ENCODE measurements at places on chromosomes 2 and 18.

DNA sequence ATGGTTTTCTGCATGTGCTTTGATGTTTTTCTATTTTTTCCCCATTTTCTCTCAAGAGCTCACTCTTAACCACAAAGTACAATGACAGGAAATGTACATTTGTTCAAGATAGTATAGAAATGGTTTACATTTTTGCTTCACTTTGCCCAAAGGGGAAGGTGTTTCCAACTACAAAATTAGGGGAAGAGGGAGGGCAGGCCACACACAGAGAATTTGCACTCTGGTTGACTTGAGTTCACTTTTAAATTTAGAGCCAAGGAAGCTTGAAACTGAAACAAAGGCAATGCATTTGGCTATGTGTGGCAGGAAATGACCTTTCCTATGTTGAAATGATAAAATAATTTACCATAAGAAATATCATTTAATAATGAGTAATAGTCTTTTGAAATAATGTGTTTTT lies 19.1 kb upstream of the VIT start:
- DNase-seq: no peak

GRCh38 chr2:191910518-191910917 lies 63.6 kb upstream of the CAVIN2 start:
- DNase-seq: no peak

GRCh38 chr2:117786520-117786919 lies 28.0 kb upstream of the DDX18 start:
- DNase-seq: no peak

- DNase-seq: no peak
Observed at GRCh38 chr2:230929381-230930148, 4.5 kb upstream of the GPR55 start.

GRCh38 chr18:21599585-21600525 lies 649 bp downstream of the ESCO1 start:
- peak; percentile 10 for DNase-seq

DNA sequence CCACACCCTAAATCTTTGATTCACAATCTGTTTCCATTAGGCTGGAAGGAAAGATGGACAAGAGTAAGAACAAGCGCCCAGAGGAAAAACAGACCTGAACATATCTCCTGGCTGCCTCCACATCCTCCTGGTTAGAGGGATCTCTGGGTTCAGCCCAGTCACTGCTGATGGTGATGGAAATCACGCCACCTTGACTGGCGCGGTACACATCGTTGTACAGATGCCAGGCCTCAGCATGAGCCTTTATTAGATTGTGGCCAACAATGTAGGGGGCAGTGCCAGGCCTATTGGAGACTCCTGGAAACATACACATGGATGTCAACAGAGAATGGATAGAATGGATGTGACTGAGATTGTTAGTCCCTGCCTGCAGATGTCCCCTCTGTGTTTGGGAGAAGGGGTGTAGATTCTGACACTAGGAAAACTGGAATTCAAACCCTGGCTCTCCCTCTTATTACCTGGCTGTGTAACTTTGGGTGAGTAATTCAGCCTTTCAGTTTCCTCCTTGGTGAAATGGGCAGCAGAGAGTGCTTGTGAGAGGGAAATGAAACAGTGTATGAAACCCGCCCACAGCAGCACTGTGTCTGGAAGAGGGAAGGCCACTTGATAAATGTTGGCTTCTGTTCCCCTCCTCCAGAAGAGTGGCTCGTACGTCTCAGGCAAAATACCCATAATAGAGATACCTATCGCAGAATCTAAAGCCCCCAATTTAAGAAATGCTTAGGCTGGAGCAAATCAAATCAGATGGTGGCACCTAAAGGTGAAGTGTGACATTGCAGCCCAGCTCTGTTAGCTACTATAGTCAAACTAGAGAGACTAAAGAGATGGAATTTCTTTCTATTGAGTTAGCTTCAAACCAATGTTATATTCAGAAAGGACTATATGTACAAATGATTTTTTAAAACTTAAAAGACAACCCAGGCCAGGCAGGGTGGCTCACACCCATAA lies 36.2 kb downstream of the LCT start:
- DNase-seq: no peak

DNA sequence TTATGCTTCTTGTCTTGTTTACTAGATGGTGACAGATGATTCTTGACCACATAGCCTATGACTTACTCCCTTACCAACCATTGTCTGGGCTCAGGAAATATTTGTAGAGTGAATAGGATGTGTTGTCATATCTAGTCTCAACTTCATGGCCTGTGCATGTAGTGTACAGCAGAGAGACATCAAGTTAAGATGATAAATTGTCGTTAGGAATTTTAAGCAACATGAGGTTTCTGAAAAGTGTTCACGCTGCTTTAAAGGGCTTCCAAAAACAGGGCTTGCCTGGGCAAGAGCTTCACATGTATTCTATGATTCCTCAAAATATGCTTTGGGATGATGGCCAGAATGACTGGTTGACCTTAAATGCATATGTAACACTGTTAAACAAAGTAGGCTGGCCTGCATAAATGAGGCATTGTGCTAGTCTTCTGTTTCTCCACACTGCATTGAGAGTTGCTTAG lies 424.0 kb downstream of the RND3 start:
- DNase-seq: no peak

GRCh38 chr2:229403296-229403695 lies 132.2 kb upstream of the PID1 start:
- DNase-seq: no peak

DNA sequence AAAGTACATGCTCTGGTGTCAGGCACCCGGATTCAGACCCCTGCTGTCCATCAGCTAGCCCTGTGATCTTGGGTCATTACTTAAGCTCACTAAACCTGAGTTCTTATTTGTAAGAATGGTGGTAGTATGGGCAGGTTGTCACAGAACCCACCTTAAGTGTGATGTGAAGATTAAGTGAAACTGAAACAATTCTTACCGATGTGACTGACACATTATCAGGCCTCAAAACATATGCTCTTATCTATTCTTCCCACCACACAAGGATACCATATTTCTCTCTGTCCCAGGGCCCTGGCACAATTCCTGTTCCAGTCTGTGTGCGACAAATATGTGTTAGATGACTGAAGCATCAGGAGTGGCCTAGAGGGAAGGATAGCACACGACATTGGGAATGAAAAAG lies 11.0 kb upstream of the CDC42EP3 start:
- DNase-seq: no peak

DNA sequence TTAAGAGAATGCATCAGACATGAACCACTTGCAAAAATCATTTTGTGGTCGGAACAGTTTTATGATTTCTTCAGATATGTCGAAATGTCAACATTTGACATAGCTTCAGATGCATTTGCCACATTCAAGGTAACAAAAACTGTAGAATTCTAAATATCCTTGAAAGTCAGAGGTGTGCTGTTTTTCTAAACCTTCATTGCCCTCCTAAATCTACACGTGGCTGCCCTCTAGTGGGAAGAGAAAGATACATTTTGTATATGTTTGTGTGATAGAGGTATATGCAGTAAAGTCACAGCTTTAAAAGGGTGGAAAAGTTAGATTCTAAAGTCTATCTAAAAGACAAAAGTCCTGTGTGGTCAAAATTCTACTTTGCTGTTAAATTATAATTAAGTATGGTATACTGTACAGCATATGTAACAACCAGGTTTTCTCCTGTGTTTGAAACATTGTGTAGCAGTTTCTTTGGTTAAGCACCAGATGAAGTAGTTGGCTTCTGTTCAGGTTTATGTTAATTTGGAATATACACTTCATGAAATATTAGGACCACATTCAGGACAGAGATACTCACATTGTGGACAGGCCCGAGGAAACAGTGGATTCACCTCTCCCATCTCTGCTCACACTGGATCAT lies 65.9 kb upstream of the ITM2C start:
- peak; percentile 22 for DNase-seq

DNA sequence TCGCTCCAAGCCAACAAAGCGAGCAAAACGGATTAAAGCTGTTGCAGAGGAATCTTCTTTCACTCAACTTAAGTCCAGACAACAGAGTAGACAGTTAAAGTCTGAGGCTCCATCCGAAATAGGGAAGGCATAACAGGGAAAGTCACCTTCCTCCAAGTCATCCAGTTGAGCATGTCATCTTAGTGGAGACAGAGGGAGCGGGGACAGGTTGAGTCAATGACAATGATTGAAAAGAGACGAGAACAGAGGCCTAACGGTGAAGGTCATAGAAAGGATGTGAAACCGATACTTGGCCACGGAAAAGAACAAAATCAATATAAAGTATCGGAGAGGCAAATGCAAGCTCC lies 455 bp downstream of the C18orf32 start:
- DNase-seq: no peak

GRCh38 chr2:33069894-33070651 lies 123.3 kb downstream of the LTBP1 start:
- DNase-seq: peak; percentile 35

- no peak for DNase-seq
Observed at GRCh38 chr18:57029761-57030160, 117.1 kb upstream of the BOD1L2 start.

- no peak for DNase-seq
Observed at GRCh38 chr2:139439100-139439499, 658.9 kb upstream of the NXPH2 start.

- peak; percentile 59 for DNase-seq
Observed at GRCh38 chr2:26068602-26069298, 34.9 kb downstream of the RAB10 start.

- DNase-seq: no peak
Observed at GRCh38 chr2:127508631-127509034, 17.7 kb downstream of the IWS1 start.

GRCh38 chr2:108575132-108575966 lies 41.1 kb downstream of the LIMS1 start:
- DNase-seq: no peak

- no peak for DNase-seq
Observed at GRCh38 chr18:10017043-10017442, 103.2 kb downstream of the VAPA start.

DNA sequence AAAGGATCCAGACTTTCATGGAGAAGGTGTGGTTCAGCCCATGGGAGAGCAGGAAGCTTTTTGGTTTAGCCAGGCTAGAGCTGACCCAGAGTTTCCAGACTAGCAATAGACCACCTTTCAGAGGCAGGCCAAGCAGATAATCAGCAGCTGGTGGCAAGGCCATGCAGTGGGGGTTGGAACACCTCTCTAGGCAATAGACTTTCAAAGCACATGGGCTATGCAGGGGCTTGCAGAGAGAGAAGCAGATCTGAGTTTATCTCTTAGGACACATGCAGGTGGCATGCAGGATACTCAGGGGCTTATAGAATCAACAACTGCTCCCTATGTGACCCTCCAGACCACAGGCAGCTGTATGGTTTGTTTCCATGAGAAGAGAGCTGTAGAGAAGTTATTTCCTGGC lies 9.4 kb downstream of the XIRP2 start:
- DNase-seq: no peak

DNA sequence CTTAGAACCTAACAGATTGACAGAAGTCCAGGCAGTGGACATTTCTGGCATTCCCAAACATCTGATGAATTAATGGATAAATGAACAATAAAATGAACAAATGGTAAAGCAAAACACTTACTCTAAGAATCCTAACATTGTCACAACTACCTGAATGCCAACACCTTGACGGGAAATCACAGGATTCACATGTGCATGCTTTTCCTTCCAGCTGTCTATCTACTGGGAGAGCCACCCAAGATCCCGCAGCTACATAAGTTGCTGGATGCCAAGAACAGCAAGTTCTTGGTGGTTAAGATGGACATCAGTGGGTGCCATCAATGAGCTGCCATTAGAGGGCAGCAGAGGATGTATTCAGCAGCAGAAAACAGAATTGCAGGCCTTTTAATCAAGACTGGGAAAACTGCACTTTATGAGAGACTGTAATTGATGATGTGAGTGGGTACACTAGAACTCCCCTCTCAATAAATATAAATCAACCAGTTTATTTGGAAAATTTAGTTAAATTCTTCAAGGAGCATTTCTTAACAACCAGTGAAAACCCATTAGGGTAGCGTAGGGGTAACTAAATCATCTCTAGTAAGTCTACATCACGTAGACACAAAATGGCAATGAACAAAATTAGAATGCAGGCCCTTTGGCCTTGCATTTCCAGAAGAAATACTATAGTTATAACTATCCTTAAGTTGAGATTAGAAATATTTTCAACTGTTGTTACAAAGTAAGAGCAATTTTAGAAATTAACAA lies 45.6 kb downstream of the SESTD1 start:
- DNase-seq: peak; percentile 47

GRCh38 chr18:27600245-27600644 lies 415.1 kb upstream of the CHST9 start:
- DNase-seq: no peak

DNA sequence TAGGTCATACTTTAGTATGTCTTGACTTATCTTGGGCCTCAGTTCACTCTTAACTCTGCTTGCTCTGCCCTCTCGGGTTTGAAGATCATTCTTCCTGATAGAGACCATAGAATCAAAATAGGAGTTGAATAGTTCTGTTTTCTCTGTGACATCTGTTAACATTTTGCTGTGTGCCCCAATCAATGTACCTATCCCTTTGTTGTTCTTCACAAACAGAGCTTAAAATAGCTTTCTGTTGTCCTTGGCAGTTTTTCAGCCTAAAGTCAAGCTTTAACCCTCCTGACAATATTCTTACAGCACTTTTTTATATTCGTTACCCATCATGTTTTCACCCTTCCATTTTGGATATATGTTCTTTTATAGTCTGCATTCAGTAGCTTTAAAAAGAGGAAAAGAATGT lies 724.5 kb upstream of the FANCL start:
- no peak for DNase-seq

GRCh38 chr2:8643996-8644356 lies 37.9 kb upstream of the ID2 start:
- no peak for DNase-seq

DNA sequence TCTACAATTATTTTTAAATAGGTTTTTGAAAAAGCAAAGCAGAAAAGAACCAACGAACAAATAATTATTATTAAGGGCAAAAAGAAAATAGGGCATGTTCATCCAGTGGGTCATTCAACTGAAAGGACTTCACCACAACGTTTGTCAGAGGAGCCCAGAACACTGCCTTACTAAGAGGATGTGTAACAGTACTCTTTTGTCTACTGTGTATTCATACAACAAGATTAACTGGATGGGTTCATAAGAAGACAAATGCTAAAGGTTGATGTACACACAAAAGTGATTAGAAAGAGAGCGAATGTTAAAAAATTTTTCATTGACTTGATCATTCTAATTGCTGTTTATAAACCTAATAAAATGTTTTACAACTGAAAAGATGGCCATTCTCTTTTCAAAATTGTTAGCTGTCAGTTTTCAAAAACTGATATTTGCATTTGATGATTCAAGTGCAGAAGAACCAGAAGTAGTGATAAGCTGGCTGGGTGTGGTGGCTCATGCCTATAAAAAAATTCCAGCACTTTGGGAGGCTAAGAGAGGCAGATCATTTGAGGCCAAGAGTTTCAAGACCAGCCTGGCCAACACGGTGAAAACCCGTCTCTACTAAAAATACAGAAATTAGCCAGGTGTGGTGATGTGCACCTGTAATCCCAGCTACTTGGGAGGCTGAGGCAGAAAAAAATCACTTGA lies 33.1 kb downstream of the MGAT4A start:
- DNase-seq: no peak

- peak; percentile 37 for DNase-seq
Observed at GRCh38 chr2:96913398-96914202, 43.7 kb upstream of the SEMA4C start.

GRCh38 chr2:51511002-51511401 lies 479.1 kb upstream of the NRXN1 start:
- DNase-seq: no peak

- DNase-seq: peak; percentile 73
Observed at GRCh38 chr18:61893971-61894750, 1.4 kb upstream of the RNF152 start.
